ENCODE measurements at places on chromosomes 1 and 21.

GRCh38 chr1:27429029-27429425, 36.6 kb downstream of the GPR3 start:
- DNase-seq, result no peak

DNA sequence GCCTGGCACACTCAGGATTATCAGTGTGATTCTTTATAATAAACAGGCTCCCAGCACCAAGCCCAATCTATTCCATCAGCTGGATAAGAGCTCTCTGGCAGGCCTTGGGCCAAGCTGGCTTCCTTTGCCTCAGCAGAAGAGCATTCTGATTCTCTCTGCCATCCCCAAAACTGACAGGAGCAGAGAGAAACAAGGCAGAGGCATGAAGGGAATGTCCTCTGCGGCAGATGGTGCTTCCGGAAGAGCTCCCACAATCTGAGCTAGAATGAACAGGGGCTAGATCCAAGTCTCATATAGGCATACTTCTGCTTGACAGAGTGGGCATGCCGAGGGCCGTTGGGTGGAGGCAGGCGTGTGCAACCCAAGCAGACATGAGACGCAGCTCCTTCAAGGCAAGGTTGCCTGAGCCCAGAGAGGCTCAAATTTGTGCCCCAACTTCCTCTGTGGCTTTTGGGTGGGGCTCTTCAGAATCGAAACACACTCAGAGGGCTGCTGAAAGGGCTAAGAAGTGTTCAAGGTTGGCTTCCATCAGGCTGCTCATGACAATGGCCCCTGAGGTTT, 4.0 kb downstream of the CAPN2 start:
- DNase-seq, result no peak

DNA sequence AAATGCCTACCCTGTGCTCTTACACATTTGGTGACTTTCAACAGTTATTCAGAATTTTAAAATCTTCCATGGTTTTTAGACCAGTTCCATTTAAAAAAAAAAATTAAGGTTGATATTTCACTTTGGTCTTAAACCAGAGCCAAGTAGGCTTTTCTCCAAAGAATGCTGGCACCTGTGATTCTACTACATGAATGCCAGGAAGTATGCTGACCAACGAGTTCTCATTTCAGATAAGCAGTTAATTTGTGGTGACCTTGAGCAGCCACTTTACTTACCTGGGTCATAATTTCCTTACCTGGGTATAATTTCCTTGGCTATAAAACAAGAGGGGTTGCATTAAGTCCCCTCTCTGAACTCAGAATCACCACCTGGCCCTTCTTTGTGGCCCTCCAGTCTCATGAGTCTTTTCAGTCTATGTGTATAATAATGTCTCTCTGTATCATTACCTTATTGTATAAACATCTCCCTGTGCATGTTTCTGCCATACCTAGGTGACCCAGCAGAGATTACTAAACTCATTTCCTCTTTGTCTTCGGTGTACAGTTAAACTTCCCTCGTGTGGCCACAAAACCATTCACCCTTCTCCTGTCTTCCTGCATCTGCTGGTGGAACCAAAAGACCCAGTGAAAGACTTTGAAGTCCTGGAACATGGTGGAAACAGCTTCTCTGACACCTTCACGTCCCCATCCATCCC, 139.1 kb upstream of the DPT start:
- no peak for DNase-seq

DNA sequence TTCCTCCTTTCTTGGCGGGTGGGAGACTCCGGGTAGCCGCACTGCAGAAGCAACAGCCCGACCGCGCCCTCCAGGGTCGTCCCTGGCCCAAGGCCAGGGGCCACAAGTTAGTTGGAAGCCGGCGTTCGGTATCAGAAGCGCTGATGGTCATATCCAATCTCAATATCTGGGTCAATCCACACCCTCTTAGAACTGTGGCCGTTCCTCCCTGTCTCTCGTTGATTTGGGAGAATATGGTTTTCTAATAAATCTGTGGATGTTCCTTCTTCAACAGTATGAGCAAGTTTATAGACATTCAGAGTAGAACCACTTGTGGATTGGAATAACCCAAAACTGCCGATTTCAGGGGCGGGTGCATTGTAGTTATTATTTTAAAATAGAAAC, 2.5 kb downstream of the OLIG2 start:
- DNase-seq, result no peak
